ENCODE measurements at places on chromosomes 11 and 22.

DNA sequence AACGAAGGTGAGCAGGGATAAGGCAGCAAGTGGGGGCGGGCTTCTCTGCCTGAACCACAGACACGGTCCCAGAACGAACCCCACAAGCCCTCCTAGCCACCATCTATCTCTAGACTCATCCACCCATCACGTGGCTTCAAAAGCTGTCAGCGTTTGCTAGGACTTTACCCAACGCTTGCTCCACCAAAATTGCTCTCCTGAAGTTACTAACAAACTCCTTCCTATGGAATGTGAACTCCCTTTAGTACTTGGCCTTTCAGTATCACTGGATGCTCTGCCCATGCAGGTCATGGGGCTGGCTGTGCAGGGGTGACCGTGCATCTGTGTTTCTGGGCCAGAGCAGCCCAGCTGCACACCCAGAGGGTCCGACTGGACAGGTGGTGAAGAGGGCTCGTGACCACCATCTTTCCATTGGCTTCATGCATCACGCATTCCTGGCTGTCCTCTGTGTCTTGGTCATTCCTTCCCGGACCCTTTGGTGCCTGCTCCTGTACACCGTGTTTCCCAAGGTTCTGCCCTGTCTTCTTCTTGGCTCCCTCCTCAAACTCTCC, 85.1 kb downstream of the MYO7A start:
- DNase-seq = no peak

DNA sequence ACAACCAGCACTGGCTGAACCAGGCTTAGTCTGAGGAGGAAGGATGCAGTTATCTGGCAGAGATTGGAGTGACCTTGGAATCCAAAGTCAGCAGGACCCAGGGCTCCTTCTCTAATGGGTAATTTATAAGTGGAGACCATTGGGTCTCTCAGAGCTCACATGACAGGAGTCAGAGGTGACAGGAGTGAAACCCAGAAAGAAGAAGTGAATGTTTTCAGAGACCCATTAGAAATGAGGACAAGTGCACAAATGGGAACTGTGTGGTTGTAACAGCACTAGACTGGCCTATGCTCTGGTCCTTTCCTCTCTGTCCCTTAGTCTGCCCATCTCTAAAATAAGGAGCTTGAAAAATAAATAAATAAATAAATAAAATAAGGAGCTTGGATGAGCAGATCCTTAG, 107.4 kb downstream of the SERGEF start:
- DNase-seq = no peak

GRCh38 chr11:127063241-127063640, 62.7 kb upstream of the KIRREL3 start:
- DNase-seq = no peak

- no peak for DNase-seq
Observed at GRCh38 chr11:118152552-118153471, at the start of gene SCN4B. SCN4B (minus strand) TSS chr11:118152823; CDS start chr11:118152673, 150 bp downstream.

- DNase-seq = no peak
Observed at GRCh38 chr22:24102366-24103200, 78.7 kb upstream of the SUSD2 start.

GRCh38 chr11:129395432-129395831, 19.8 kb downstream of the BARX2 start:
- no peak for DNase-seq

- DNase-seq = no peak
Observed at GRCh38 chr11:95567685-95568084, 221.9 kb downstream of the FAM76B start.

DNA sequence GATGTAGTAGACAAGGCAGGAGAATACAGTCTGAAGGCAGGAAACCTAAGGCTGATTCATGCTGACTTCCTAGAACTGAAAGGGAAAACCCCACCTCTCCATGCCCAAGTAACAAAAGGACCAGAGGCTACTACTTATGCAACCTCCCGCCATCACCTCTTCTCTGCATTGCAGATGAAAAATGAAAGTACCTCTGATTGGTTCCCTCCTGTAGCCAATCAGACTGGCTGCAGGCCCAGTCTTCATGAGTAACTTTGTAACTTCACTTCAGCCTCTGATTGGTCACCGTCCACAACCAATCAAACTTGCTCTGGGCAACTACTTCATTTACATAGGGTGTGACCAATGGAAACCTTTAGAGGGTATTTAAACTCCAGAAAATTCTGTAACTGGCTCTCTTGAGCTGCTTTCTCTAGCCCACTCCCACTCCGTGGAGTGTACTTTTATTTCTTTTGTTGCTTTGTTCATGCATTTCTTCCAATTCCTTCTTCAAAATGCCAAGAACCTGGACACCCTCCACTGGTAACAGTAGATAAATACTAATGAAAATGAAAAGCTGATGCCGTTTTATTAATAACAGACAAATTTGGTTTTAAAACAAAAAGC, 5.2 kb upstream of the MAP6 start:
- peak; percentile 57 for DNase-seq

DNA sequence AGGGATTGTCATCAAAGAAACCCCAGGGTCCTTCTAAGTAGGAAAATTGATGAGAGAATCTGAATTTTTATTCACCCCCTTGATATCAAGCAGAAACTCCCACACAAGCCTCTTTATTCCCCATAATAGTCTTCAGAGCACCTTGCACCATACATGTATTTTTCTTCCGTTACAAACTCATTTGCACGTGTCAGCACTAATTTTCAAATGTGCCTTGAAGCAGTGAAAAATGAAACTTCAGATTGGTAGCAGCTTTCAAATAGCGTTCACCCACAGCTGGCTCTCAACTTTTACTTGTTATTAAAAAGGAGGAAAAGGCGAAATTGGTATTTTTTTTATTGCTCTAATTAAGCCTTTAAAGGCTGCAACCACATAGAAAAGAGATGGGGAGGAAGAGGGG, 343.0 kb upstream of the TENM4 start:
- DNase-seq = no peak
